Activated naive CD4-positive, alpha-beta T cell treated with anti-CD3 and anti-CD28 coated beads, Interleukin-2, amount 50 U/mL, for 72 hours (primary cell): ENCODE measurements at places on chromosomes 11 and 22. TPM values are rescaled to one million over a fixed set of nuclear protein-coding genes. Genes with fewer than 3 reads are reported as not detected.
A peak's percentile ranks its signal among the peaks of the same experiment; 100 is the strongest.

The OR6A2 gene
- total RNA-seq = 0.10 TPM

The OR56A1 gene
- not detected for total RNA-seq

The MYO18B gene
- total RNA-seq = 0.98 TPM

The PRR33 gene
- total RNA-seq = 0.12 TPM

The OR51B2 gene
- total RNA-seq = not detected

The GLYATL2 gene
- total RNA-seq = not detected

The COPB1 gene
- total RNA-seq = 90.5 TPM

The PANX3 gene
- total RNA-seq = not detected

GRCh38 chr22:43734370-43735150 lies 77.5 kb downstream of the EFCAB6 start:
- DNase-seq = no peak

GRCh38 chr22:37376643-37377042 lies 50.6 kb downstream of the ELFN2 start:
- no peak for DNase-seq

GRCh38 chr11:28466506-28466905 lies 358.3 kb downstream of the METTL15 start:
- DNase-seq = no peak

DNA sequence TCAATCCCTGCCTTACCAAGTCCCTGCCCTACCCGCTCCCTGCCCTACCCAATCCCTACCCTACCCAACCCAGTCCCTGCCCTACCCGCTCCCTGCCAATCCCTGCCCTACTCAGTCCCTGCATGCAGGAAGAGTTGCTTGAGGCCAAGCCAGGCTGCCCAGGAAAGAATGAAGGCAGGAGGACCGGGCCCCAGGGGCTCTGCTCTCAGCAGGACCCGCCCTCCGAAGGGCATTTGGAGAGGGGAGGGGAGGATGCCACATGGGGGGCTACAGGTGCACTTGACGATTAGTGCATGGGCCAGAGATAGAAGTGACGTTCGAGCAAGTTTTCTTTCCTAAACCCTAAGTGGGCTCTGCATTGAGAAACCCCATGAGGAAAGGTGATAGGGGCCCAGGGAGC lies 581.2 kb downstream of the TBC1D22A start:
- DNase-seq = no peak

- no peak for DNase-seq
Observed at GRCh38 chr11:33719587-33719986, 16.6 kb downstream of the CD59 start.

- peak; percentile 73 for DNase-seq
Observed at GRCh38 chr11:66720223-66720898, 8.7 kb downstream of the SPTBN2 start.

DNA sequence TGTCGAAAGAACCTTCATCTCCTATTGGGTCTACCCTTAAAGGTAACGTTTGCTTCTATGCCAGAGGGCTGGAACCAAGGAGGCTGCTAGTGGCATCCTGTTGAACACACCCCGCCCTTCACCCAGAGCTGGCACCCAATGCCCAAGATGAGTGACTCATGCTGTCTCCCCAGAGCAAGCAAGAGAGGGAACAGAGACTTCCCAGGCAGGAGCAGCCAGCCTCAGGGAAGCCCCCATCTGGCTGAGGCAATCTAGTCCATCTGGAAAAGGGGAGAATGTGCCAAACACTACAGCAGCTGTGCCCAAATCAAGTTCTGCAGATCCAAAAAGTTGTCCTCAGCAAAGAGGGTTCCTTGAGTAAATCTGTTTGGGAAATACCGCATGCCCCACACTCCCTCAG lies 91.9 kb upstream of the TP53I11 start:
- no peak for DNase-seq

GRCh38 chr11:104487046-104487806 lies 323.3 kb upstream of the PDGFD start:
- DNase-seq = no peak

DNA sequence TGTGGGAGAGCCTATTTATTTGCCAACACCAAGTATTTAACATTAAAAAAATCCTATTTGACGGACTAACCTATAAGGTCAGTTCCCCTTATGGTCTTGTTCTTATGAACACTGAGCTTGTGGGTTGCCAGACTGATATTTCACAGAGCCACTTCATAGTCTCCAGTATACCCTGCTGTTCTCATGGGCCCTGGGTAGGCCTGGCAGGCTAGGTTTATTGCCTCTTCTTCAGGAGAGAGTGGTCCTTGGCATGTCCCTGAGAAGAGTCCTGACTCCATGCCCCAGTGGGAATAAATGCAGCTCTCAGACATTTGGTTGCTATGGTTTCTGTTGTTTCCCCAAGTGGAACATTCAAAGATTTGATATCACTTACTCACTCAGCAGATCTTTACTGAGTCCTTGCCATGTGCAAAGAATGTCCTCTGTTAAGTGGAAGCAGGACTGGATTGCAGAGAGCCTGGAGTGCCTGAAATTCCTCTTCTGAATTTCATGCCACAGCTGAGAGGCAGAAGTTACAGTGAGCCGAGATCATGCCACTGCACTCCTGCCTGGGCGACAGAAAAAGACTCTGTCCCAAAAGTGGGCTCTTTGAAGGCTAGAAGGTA lies 15.7 kb downstream of the SLC5A1 start:
- DNase-seq = no peak

DNA sequence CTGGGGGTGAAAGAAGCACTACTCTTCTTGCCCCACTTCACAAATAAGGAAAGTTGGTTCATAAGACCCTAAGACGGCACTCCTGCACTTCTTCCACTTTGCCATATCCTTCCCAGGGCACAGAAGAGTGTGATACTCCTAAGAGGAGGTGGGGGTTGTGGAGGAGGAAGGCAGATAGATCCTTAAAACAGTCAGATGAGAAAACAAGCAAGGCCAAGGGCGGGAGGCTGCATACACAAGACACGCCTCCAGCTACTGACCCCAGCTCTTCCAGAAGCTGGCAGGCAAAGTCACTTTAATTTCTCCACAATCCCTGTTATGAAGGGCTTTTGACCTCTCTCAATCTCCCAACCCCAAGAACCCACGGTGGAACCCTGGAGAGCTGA lies 1.6 kb upstream of the CHRM4 start:
- no peak for DNase-seq

- DNase-seq = no peak
Observed at GRCh38 chr22:49330421-49331222, 497.1 kb downstream of the BRD1 start.

DNA sequence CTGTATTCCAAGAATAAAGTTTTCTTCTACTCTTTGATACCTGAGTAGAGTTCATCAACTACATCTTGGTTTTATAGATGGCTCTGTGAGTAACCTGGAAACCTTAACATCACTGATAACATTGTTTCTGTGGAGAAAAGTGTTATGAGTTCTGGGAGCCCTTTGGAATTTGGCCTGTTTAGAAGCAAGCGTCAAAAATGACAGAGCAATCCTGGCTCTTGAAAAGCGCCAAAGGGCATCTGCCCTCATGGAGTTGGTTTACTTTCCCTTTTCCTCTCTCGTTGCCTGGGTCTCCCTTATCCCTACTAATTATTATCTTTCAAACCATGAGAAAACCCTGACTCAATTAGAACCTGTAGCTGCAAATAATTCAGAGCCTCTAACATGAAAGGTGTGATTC lies 140.1 kb downstream of the DBX1 start:
- no peak for DNase-seq

GRCh38 chr11:71955898-71956456 lies 27.1 kb downstream of the RNF121 start:
- no peak for DNase-seq

GRCh38 chr22:37019309-37020191 lies at the start of the genes MPST and TST:
TSS of gene MPST (plus strand) at chr22:37019742. CDS start at chr22:37019837, 95 bp downstream.
TSS of gene TST (minus strand) at chr22:37019447. CDS start at chr22:37018732, 715 bp downstream.
- DNase-seq = peak; percentile 56

DNA sequence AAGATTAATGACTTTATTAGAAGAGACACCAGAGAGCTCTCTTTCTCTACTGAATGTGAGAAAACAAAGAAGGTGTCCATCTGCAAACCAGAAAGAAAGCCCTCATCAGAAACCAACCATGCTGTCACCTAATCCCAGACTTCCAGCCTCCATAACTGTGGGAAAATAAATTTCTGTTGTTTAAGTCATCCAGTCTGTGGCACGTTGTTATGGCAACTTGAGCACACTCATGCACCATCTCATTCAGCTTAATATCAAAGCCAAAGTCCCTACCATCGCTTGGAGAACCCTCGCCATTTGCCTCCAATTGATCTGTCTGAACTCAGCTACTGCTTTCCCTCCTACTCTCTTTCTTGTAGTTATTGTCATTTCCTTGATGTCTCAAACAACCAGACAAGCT lies 766.1 kb upstream of the ARHGAP42 start:
- no peak for DNase-seq

DNA sequence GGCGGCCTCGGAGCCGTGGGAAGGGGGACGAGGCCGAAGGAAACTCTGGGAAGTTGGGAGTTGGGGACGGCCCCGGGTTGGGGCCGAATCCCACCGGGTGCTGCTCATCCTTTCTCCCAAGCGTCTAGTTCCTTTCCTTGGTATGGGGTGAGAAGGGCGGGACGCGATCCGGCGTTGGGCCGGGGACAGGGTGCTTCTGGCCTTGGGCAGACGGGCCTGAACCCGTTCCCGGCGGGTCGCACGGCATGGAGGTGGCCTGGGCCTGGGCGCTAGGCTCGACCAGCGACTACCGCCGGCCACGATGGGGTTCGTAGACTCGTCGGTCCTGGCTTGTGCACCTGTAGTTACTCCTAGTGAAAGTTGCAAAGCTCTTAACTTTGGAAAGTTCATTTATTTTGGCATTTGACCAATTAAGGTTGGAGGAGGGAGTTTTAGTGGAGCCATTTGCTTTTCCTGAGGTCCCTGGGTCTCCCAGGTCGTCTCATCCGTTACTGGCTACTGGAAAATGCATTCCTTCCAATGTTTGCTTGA lies 1.0 kb downstream of the SYT9 start:
- DNase-seq = no peak

DNA sequence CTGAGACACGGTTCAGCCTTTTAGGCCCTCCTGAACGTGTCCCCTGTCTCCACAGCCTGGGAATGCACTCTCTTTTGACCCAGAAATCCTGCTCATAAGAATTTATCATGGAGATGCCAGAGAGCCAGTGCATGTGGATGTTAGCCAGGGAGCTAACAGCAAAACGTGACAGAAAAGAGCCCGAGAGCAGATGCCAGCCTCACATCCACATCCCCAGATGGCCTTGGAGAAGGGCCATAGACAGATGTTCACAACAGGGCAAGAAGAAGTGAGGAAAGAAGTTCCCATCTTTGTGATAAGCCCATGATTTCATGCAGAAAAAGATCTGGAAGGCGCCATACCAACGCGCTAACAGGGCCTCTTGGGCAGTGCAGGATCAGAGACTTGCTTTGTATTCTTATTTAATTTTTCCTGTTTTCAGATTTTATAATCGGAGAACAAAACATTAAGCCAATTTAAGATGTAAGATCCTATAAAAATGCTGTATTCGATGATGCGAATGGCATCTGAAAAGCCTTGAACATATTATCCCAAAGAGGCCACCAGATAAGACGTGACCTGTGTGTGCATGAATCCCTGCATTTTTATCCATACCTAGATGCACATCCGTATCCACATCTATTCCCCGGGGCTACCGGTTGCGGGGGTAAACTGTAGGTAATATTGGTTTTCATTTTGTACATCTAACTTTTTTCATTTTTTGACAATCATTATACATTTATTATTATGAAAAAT lies 48.7 kb downstream of the IGLL5 start:
- no peak for DNase-seq

DNA sequence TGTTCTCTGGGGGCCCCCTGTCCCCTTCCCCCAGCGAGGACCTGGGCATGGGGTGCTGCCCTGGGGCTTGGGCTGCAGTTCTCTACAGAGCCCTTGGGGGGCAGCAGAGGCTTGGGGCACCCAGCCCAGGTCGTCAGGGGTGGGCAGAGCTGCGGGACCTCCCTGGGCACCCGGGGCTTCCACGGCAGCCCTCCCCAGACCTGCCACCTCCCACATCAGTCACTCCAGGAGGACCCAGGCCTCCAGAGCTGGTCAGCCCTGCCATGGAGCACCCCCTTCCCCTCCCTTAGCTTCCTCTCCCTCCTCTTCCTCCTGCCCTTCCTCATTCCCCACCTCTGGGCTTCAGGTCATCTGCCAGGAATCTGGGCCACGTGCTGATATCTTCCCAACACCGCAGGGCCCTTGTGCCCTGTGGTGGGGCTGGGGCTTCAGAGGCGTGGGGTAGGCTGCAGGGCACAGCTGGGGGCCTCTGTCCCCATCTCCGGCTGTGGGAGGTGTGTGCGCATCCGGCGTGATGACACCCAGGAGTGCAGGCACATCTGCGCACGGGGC lies 5.8 kb downstream of the TSPAN4 start:
- DNase-seq = peak; percentile 84

- DNase-seq = no peak
Observed at GRCh38 chr11:78516281-78516680, 58.4 kb downstream of the NARS2 start.

- DNase-seq = no peak
Observed at GRCh38 chr22:30887453-30887852, 81.1 kb downstream of the MORC2 start.

- DNase-seq = no peak
Observed at GRCh38 chr11:20213790-20214189, 53.5 kb upstream of the DBX1 start.

DNA sequence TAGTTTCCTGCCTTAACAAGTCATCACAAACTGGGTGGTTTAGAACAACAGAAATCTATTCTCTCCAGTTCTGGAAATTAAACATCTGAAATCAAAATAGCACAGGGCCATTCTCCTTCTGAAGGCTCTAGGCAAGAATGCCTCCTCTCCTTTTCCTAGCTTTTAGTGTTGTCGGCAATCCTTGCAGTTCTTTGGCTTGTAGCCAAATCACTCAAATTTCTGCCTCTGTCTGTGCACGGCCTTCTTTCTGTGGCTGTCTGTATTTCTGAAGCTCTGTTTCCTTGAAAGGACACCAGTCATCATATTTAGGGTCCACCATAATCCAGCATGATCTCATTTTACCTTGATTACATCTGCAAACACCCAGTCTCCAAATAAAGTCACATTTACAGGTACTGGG lies 795.5 kb downstream of the METTL15 start:
- DNase-seq = no peak

- DNase-seq = no peak
Observed at GRCh38 chr22:39405346-39406085, 5.9 kb downstream of the TAB1 start.

GRCh38 chr11:120662071-120662676 lies 150.6 kb downstream of the GRIK4 start:
- no peak for DNase-seq

DNA sequence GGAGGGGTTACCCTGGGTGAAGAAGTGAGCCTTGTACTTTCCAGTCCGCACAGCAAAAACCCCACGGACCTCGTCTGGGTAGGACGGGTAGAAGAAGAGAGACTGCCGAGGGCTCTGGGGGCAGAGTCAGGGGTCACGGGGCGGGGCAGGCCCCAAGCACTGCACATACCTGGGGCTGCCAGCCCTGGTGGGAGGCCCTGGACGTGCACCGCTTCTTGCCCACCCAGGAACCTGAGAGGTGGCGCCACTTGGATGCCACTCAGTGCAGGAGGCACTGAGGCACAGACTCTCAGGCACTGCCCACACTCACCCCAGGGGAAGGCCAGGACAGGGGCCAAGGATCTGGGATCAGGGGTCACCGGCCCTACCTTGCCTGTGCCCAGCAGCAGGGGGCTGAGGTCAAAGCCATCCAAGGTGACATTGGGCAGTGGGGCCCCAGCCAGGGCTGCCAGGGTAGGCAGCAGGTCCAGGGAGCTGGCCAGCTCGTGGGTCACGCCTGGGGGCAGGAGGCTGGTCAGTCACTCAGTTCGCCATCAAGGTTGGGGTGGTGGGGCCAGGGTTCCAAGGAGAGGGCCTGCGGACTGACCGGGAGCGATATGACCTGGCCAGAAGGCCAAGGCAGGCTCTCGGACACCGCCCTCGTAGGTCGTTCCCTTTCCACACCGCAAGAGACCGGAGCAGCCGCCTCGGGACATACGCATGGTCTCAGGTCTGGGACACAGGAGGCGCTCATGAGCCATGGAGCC lies 2.2 kb downstream of the ARSA start:
- DNase-seq = peak; percentile 59

- DNase-seq = peak; percentile 80
Observed at GRCh38 chr22:20393705-20394476, at the start of gene ZNF74. TSS of gene ZNF74 (plus strand) at chr22:20394151. CDS start at chr22:20394629, 478 bp downstream.
